ENCODE measurements at places on chromosomes 16 and 17. TPM values are rescaled to one million over a fixed set of nuclear protein-coding genes. Genes with fewer than 3 reads are reported as not detected.

GRCh38 chr16:87305505-87306391 is 11.4 kb downstream of the C16orf95 start:
- peak; percentile 68 for DNase-seq
- H3K27ac ChIP-seq, result no peak overlapping the region
- no peak overlapping the region for H3K4me3 ChIP-seq
- no peaks in the 10 kb centered on the region for H3K27me3 ChIP-seq
- no peaks in the 10 kb centered on the region for H3K36me3 ChIP-seq
- no peaks in the 10 kb centered on the region for H3K4me1 ChIP-seq

Gene CTRB2
- 0.33 TPM for total RNA-seq

Gene KIF18B
- under 0.01 TPM for total RNA-seq

- peaks cover 63% of the 10 kb centered on the region for H3K36me3 ChIP-seq
- H3K27ac ChIP-seq, result no peak overlapping the region
- H3K27me3 ChIP-seq, result no peaks in the 10 kb centered on the region
- H3K4me1 ChIP-seq, result no peaks in the 10 kb centered on the region
- no peak for DNase-seq
Measured at GRCh38 chr17:69090365-69090764, 29.6 kb upstream of the ABCA9 start.

Gene ZG16
- 0.19 TPM for total RNA-seq

Gene MFAP4
- 6.5 TPM for total RNA-seq

DNA sequence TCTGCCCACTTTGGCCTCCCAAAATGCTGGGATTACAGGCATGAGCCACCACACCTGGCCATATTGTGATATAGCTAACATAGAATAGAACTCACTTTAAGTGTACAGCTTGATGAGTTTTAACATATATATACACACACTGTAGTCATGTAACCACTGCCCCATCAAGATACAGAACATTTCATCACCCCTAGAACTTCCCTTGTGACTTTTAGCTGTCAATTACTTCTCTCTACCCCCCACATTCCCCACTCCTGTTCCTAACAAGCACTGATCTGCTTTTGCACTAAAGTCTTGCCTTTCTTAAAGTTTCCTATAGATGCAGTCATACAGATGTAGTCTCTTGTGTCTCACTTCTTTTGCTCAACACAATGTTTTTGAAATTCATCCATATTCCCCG is 93.1 kb downstream of the PITPNC1 start:
- no peaks in the 10 kb centered on the region for H3K4me1 ChIP-seq
- no peaks in the 10 kb centered on the region for H3K27me3 ChIP-seq
- no peak overlapping the region for H3K27ac ChIP-seq
- no peaks in the 10 kb centered on the region for H3K36me3 ChIP-seq
- no peak for DNase-seq

DNA sequence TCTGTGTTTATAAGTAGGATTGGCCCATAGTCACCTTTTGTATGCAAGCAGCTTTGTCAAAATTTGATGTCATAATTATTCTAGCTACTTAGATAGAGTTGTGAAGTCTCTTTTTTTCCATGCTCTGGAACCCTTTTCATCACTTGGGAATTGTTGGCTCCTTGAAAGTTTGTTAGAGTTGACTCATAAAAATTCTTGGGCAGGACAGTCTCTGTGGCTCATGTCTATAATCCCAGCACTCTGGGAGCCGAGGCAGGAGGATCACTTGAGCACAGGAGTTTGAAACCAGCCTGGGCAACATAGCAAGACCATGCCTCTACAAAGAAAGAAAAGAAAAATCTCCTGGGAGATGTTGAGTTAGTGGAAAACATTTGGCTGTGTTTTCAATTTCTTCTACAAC is 45.7 kb upstream of the MRC2 start:
- H3K4me1 ChIP-seq, result no peaks in the 10 kb centered on the region
- no peak overlapping the region for H3K27ac ChIP-seq
- DNase-seq, result no peak
- no peaks in the 10 kb centered on the region for H3K27me3 ChIP-seq
- H3K4me3 ChIP-seq, result no peak overlapping the region
